Activated T-helper 2 cell treated with anti-CD3 and anti-CD28 coated beads, Interferon-gamma antibody, Interleukin-2, Interleukin-4, amounts not matched to agents 10 μg/mL and 5 μg/mL and 100 μg/mL, durations not matched to agents 14 hours and 24 hours and 36 hours (primary cell): ENCODE measurements at places on chromosomes 6 and 20.

DNA sequence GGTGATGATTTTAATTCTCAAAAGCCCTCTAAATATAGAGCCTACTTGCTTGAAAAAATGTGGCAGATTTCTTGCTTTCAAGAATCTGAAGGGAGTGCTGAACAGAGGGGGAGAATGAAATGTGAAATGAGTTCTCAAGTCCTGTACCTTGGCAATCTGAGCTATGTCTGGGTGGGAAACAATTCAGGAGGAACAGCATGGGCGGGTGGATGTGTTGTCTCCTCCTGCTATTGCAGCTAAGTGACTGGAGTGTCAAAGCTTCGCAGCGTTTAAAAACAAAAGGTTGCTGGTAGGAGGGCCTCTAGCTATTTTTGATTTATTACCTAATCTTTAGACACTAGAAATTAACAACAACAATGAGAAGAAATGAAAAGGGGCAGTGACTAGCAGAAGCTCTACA is 102.5 kb upstream of the ARG1 start:
- no peak for DNase-seq

GRCh38 chr6:36656441-36656840 is 22.1 kb upstream of the CDKN1A start:
- DNase-seq, result no peak

- no peak for DNase-seq
These were observed 377.6 kb upstream of the ZFP64 start for GRCh38 chr20:52569201-52569600.

DNA sequence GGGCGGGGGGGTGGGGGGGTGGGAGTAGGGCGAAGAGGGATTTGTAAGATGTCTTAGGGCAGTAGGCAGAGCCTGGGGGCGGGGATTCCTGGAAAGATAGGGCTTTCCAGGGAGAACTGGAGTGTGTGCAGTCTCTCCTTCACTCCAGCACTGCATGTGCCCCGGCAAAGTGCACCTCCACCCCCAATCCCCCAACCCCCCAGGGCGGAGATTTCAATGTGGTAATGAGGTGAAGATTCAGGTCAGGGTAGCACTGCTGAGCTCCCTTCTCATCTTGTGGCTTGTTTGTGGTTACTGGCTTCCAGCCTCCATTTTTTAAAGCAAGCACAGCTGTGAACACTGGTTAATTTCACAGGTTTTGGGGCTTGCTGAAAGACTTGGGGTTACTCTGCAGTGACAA is 5.9 kb downstream of the TMEM239 start:
- peak; percentile 56 for DNase-seq

GRCh38 chr6:6577735-6578134 is 10.8 kb upstream of the LY86 start:
- DNase-seq, result no peak

- no peak for DNase-seq
These were observed 6.6 kb upstream of the HEBP2 start for GRCh38 chr6:138397128-138398122.

DNA sequence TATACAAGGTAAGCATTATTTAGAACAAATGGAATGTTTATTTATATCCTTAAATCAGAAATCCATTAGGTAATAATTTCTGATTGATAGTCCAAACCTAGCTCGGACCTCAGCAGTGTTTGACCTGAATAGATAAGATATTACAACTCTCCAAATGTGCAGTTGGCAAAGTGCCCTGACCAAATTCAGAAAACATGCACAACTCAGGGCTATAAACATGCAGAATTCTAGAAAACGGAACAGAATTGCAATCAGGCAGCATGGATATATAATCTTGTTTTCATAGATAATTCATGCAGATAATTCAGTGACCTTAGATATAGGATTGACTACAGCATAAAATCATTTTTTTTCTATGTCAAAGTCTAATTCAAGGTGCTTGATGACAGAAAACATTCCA is 626.6 kb upstream of the CITED2 start:
- no peak for DNase-seq

DNA sequence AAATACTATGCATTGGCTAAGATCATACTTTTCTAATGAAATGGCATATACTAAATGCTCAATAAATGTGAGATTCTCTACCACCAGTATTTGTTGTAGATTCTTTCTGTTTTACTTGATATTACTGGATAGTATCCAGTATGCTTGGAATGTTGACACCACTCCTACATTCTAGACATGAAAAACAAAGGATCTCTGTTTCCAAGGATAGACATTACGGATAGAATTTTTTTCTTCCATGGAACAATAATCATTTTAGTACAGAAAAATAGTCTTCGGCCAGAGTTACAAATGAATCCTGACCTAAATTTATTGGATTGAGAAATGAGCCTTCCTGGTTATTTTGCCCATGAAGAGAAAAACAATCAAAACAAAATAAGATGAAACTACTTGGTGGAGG is 258.2 kb upstream of the NT5E start:
- no peak for DNase-seq

DNA sequence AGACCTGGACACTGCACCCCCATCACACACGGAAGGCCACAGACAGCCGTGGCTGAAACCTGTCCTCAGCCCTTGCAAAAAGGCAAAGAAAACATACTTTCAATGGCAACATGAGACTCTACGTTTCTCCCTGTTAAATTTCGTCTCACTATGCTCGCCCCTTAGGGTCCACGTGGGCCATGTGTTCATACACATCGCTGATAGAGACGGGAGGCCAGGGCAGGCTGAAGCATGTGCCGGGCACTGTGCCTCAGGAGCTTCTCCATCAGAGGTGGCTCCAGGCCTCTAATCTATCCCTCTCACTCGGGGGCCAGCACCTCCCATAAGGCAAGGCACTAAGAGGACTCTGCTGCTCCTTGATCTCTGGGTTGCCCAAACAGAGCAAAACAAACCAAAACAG is 17.5 kb downstream of the PXDC1 start:
- DNase-seq, result no peak

- DNase-seq, result no peak
These were observed 162.7 kb upstream of the NT5E start for GRCh38 chr6:85287158-85287557.

- no peak for DNase-seq
These were observed 23.8 kb downstream of the TMEM14B start for GRCh38 chr6:10771371-10771894.

DNA sequence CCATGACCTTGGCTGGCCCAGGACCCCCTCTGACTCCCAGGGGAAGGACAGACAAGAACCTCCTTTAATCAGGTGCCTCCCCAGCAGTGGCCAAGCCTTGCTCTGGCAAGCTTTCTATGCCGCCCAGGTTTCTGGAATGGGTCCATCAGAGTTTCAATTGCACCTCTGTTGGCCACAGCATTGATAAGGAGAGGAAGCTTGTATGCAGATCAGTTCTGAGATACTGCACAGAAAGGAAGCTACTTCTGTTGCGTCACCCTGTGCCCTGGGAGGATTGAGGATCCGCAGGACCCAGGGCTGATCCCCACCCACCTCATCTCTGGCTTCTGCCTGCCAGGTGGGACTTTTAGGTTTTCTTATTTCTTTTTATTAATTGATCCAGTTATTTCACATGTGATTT is 167.2 kb downstream of the TFAP2C start:
- no peak for DNase-seq

- DNase-seq, result no peak
These were observed 251.6 kb downstream of the KCNQ5 start for GRCh38 chr6:72873433-72873832.

- no peak for DNase-seq
These were observed 16.2 kb upstream of the FAM135A start for GRCh38 chr6:70396796-70397729.

- no peak for DNase-seq
These were observed 295.7 kb upstream of the RUNX2 start for GRCh38 chr6:45032426-45032825.
